H54 (cell line): ENCODE measurements at places on chromosomes 1 and 21.

- no peak for DNase-seq
Observed at GRCh38 chr21:45270306-45270821, 17.3 kb downstream of the POFUT2 start.

DNA sequence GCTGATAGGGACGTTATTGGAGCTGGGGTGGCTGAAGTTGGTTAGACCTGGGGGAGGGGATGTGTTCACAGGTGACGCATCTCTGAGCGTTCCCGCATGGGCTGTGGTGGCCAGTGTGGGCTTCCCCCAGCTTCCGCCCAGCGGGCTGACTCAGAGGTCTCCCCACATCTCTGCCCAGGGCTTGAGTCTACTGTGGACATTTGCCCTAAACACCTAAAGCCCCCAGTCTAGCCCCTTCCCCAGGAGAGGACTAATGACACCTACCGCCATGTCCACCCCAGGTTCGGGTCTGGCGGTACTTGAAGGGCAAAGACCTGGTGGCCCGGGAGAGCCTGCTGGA, 2.0 kb downstream of the AGRN start:
- DNase-seq, result peak; percentile 79

GRCh38 chr1:35575416-35575958, 2.4 kb downstream of the TFAP2E start:
- DNase-seq, result no peak

- no peak for DNase-seq
Observed at GRCh38 chr1:92485381-92486250, 1.1 kb downstream of the GFI1 start.

GRCh38 chr21:43719748-43720538, 1.0 kb downstream of the PDXK start:
- DNase-seq, result no peak

- no peak for DNase-seq
Observed at GRCh38 chr1:212743901-212744475, 44.3 kb upstream of the BATF3 start.

DNA sequence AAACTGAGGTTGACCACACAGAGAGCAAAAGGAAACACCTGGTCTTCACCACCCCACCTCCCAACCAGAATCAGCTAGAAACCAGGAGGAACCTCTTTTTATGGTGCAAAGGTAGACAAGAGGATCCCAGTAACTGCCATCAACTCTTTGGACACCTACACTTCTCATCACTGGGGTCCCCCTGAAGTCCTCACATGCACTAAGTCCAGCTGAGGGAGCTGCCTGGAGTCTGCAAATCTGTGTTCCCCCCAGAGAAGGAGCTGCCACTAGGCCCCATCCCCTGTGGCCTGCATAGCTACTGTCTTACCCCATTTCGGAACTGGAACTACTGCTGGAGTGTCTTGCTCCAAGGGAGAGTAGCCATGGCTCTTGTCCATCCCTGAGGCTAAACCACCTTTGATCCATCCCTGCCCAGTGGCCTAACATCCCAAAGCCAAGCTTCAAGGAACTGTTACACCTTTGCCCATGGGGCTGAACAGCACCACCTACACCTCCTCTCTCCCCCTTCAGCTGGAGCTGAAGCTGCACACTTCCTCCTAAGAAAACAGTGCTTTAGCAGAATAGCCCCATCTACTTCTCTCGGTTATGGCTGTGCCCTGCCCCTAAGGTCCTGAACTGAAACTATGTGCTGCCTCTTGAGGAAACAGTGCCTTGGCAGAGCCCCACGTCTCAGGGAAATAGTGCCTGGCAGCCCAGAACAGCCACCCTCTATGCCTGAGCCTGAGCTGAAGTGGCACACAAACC, 85.4 kb upstream of the CD53 start:
- no peak for DNase-seq

DNA sequence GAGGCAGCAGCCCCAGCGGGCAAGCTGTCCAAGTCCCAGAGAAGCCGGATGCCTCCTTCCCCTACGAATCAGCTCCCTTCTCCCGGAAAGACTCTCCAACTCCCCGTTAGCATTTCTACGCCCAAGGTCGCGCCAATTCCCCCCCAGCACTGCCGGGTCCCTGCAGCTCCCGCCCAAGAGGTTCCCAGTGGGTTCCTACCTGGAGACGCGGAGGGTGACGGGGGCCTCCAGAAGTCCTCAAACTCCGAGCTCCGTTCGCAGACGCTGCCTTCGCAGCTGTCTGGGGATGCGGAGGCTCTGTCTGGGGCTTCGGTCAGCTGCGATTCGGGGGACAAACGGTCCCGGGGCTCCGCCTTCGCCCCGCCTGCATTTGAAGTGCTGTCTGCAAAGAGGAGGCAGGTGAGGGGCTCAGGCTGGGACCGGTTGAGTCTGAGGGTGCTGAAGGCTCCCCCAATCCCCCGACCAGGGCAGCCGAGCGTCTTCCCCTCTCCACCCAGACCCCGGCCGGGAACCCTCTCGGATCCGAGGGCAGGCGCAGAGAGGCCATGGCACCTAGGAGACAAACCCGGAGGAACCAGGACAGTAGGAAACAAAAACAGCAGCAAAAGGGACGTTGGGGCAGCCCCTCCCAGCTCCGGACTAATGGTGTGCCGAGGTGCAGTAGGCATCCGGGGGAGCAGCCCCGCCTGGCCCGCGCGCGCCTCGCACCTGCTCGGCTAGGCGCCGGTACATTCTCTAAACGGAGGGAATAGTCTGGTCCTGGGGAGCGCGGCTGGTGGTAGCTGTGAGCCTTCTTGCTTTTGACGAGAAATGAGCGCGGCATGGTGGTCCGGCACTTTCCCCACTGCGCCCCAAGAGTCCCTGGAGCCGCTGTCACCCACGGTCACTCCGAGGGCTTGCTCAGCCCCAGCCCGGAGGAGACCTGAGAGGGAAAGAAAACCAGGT, 3.8 kb downstream of the GFI1 start:
- DNase-seq, result no peak

DNA sequence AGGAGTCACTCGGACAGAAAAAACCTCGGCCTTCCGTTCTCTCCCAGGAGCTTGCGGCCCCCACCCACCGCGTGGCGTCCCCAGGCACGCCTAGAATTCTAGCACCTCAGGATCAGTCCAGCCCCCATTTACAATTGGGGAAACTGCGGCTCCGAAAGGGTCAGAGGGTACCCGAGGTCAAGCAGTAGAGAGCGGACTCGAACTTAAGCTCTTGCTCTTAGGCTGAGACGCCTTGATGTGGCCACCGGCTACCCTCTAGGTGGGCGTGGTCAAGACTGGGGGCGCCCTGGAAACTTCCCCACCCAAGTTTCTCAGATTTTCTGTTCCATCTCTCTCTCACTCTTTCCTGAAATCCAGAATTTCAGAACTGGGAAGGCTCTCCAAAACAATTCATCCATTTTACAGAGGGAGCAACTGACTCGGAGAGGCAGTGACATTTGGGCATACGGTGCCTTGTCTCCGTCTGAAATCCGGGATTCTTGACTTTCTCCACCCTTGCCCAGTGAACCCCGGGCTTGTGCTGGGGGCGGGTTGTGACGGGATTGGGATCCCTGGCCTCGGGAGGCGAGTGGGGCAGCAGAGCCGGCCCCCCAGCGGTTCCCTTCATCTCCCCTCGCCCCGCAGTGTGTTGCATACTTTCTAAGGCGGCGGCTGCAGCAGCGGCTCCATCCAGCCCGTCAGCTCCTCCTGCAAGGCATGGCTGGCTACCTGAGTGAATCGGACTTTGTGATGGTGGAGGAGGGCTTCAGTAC, 777 bp downstream of the AZIN2 start:
- DNase-seq, result no peak

- DNase-seq, result no peak
Observed at GRCh38 chr1:180042988-180043622, 88.5 kb downstream of the CEP350 start.

DNA sequence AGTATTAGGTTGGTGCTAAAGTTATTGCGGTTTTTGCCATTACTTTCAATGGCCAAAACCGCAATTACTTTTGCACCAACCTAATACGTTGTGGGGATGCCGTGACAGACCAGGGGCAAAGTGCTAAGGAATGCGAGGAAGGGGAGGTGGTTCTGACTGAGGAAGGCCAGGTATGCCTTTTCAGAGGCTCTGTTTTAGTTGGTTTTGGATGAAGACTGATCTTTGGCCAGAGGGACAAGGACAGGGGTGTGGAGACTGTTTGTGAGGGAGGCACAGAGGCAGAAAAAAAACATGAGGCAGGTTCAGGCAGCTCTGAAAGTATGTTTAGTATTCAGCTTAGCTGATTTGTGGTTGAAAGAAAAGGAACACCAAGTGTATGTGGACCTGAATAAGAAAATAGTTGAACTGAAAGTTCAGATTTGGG, 358.2 kb downstream of the RPS6KC1 start:
- DNase-seq, result no peak

DNA sequence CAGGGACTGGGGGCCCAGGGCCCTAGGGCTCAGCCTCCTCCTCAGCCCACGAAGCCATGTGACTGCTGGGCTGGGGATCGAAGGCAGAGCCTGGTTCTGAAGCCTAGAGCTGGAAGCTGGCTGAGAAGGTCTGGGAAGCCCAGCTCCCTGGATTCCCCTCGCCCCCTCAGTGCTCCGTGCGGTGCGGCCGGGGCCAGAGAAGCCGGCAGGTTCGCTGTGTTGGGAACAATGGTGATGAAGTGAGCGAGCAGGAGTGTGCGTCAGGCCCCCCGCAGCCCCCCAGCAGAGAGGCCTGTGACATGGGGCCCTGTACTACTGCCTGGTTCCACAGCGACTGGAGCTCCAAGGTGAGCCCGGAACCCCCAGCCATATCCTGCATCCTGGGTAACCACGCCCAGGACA, 9.1 kb downstream of the ADAMTSL4 start:
- no peak for DNase-seq

DNA sequence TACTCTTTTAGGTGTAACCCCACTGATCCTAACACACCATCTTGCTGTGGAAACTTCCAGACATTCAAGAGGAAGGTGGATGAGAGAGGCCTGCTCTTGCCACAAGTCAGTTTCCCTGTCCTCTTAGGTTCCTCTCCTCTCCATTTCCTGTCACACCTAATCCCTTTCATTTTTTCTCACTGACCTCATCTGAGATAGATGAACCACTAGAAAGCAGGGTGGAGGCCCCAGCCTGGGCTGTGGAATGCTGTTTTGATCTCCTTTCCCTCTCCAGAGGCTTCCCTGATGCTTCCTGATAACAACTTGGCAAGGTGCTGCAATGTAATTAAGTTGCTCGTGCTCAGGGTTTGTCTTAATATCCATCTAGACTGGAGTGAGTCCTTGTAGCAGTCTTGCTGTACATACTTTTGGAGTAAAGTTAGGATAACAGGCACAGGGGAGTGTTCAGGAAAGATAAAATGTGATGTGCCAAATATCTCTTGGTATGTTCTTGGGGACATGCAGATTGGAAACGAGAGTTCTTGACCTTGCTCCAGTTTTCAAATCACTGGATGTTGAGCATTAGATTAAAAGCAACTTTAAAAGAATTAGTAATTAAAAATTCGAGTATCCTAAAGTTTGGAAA, 11.2 kb downstream of the LRRC42 start:
- peak; percentile 39 for DNase-seq

GRCh38 chr1:86183810-86184209, 27.2 kb upstream of the COL24A1 start:
- DNase-seq, result no peak

DNA sequence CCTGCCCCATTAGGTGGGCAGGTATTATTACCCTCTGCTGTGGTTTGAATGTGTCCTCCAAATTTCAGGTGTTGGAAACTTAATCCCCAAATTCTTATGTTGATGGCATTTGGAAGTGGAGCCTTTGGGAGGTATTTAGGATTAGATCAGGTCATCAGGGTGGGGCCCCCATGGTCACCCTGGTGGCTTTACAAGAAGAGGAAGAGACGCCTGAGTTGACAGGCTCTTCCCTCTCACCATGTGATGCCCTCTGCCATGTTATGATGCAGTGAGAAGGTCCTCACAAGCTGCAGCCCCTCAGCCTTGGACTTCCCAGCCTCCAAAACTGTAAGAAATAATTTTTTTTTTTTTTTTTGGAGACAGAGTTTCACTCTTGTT, 8.8 kb upstream of the THEMIS2 start:
- no peak for DNase-seq

DNA sequence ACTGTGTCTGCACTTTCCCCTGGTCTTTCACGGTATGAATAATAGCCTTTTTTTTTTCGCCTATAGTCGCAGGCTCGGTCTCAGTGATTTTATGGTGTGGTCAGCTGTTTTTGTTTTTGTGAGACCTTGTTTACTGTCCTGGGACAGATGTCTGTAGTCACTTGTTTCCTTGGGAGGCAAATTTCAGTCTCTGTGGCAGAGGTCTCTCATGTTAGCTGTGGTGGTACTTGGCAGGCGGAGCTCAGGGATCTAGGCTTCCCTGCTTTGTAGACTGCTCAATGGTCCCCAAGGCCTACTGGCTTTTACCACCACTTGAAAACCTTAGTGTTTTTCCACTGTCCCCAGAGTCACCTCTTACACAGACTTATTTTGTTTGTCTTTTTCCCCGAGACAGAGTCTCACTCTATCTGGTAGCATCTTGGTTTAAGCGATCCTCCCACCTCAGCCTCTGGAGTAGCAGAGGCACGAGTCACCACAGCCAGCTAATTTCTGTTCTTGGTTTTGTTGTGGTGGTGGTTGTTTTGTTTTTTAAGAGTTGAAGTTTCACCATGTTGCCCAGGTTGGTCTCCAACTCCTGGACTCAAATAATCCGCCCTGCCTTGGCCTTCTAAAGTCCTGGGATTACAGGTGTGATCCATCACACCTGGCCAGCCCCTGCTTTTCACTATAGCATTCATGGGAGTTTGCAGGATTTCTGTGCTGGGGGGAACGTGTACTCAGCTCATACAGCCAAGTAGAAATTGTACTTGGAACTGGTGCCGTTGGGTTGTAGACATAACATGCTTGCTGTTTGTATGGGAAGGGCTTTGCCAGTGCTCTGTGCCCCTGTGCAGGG, 10.3 kb downstream of the RNU1-2 start:
- DNase-seq, result no peak

- DNase-seq, result no peak
Observed at GRCh38 chr1:6260961-6261614, at the start of gene GPR153. TSS of gene GPR153 (minus strand) at chr1:6261098. CDS start at chr1:6254905, 6,193 bp downstream.

- DNase-seq, result no peak
Observed at GRCh38 chr1:233598891-233599541, 14.9 kb upstream of the KCNK1 start.

DNA sequence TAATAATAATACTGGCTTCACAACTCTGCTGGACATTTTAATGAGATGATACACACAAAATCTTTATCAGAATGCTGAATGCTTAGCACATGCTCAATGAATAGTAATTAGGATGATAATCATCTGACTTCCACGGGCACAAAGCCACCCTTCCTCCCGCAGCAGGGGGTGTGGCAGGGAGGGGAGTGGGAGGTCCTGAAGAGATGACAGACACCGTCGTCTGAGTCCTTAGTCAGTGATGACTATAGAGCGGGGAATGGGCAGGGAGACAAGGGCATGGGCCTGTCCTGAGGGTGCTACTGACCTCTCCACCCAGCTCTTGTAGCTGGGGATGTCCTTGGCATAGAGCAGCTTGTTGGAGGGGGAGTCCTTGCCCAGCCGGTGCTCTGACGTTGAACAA, 117.6 kb upstream of the CD34 start:
- DNase-seq, result no peak

GRCh38 chr1:67652800-67653199, 32.2 kb upstream of the GADD45A start:
- DNase-seq, result peak; percentile 27

- no peak for DNase-seq
Observed at GRCh38 chr1:156929596-156930238, 9.3 kb downstream of the LRRC71 start.
